ENCODE measurements at places on chromosomes 2 and 18.
A peak's percentile ranks its signal among the peaks of the same experiment; 100 is the strongest.

- DNase-seq, result no peak
These were observed 57.2 kb downstream of the LBH start for GRCh38 chr2:30288561-30288960.

DNA sequence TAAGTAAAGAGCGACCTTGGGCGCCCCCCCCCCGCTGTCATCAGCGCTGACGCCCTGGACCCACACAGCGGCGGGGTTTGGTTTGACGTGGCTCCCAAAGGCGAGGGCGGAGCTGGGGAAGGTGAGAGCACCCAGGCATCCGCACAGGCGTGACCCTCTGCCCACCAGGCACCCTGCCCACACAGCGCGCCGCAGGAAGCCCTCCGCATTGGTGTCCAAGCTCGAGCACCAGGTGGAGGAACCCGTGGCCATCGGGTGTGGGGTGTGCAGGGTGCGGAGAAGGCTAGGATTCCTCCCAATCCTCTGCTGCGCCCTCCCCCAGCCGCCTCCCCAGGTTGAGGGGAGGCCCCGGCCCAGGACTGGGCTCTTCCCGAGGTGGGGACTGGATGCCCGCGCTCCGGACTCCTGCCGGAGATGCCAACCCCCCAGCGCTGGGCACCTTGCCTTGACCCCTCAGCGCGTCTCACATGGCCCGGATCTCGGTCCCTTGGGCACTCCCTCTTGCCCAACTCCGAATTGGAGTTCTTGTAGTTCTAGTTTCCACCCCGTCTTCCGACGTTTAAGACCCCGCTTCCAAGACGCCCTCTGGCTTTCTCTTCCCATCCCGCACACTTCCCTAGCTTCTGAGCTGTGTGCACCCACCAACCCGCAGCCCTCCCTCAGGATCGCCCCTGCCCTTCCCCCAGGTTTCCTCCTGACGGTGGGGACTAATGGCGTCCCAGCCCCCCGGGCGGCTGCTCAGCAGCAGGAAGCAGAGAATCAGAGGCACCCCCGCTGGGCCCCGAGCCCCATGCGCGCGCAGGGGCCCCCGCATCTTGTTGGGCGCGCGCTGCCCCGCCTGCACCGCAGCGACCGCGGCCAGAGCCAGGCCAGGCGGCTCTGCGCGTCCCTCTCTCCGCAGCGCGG lies 25.9 kb upstream of the RESP18 start:
- DNase-seq, result no peak

- no peak for DNase-seq
These were observed 11.5 kb downstream of the CATIP start for GRCh38 chr2:218368150-218368528.

DNA sequence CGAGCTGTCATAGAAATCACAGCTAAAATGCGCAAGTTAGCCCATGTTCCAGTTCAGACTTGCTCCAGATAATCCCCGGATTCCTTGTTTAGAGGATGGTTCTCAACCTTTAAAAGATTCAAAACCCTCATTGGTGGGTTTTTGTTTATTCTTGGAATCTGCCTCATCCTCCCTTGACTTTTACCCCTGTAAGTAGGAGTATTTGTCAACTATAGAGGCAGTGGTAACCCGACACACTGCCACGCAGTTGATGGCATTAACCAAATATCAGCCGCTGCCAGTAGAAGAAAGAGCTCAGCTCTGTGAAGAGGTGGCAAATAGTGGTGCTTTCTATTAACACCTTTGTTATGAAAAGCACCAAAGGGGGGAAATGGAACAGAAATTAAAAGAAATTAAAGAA lies 40.4 kb upstream of the SELENOI start:
- no peak for DNase-seq

DNA sequence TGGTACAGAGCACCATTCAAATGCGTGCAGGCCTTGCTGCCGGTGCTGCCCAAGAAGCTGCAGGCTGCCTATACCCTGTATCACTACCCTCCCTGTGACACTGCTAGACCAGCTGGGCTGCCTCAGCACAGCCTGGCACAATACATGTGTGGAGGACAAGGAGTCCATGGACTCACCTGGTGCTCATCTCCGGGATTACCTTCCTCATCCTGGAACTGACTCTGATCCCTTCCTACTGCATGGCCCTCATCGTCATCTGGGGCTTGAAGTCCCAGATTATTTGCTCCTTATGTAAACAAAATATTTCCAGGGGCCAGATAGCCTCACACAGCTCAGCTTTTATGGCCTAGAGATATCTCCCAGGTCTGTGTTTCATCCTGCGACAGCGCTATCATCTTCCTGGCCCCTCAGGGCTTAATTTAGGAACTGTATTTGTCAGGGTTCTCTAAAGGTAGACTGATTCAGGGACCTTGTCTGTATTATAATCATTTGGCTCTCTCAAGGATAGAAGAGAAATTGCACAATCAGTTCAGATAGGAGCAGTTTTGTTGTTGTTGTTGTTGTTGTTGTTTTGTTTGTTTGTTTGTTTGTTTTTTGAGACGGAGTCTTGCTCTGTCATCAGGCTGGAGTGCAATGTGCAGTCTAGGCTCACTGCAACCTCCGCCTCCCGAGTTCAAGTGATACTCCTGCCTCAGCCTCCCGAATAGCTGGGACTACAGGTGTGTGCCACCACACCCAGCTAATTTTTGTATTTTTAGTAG lies 42.9 kb downstream of the WDR75 start:
- DNase-seq, result no peak

GRCh38 chr18:371609-371982 lies 103.7 kb upstream of the THOC1 start:
- DNase-seq, result no peak

- DNase-seq, result no peak
These were observed 245.3 kb downstream of the STK39 start for GRCh38 chr2:168002021-168002553.

- DNase-seq, result peak; percentile 12
These were observed 200.6 kb downstream of the PPP1R1C start for GRCh38 chr2:182186132-182186735.

DNA sequence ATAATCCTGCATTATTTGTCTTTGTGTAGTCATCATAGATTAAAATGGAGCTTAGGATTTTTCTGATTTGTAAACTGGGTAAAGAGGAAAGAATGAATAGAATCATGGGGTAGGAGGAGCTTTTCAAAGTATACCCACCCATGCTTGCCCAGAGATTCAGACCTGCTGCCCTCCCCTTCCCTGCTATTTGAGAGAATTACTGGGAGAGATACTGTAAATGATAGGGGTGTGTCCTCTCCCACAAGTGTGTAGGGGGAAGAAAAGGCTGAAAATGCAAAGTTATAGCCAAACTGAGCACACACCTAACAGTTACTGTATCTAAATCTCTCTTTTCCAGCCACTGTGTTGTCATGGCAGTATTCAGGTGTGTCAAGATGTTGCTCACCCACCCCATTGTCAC lies 21.5 kb upstream of the DYNC2LI1 start:
- DNase-seq, result no peak

DNA sequence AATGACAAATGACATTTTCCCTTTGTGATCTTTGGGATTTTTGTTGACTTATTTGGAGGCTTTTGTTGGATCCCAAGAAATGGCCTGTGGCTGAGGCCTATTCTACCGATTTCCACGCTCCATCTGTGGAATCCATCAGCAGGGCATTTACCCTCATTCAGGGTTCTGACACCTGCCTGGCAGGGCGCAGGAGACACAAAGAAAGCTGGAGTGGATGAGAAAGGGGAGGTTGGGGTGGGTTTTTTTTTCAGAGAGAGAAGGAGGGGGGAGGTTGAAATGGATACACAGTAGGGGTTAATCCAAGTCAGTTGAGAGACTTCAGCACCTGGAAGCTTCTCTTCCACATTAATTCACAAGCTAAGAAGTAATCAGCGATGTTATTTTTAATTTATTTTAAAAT lies 59.7 kb downstream of the PAX3 start:
- DNase-seq, result no peak

DNA sequence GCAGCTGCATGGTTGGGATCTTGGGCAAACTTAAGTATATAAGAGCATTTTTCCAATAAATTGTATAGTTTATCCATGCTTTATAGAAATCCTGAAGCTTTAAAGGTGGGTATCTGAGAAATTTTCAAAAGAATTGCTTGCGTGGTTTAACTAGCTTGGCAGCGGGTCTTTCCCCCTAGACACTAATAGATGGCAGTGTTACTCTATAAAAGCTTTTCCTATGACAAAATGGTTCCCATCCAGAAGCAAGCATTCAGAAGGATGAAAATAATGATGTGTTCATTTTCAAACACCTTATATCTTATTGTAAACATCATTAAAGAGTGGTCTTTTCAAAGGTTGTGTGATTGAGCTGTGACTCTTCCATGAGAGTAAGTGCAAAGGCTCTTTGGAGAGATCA lies 45.9 kb downstream of the KDM3A start:
- DNase-seq, result no peak

- DNase-seq, result no peak
These were observed 423.4 kb upstream of the ID2 start for GRCh38 chr2:8258406-8258805.

DNA sequence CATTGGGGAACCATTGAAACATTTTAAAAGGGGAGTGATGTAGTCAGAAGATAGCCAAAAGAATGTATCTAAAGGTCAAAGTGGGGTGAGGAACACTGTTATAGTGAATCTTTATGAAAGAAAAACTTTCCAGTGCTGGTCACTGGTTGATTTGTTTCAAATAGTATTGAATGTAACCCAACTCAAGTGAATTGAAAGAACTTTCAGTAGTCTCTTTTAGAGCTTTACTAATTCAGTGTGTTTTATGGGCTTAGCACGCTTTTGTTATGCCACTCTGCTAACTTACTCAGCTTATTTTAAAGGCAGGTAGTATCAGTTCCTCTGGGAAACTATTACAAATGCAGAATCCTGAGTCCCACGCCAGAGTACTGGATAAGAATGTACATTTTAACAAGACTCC lies 57.3 kb downstream of the GTF2A1L start:
- DNase-seq, result no peak

DNA sequence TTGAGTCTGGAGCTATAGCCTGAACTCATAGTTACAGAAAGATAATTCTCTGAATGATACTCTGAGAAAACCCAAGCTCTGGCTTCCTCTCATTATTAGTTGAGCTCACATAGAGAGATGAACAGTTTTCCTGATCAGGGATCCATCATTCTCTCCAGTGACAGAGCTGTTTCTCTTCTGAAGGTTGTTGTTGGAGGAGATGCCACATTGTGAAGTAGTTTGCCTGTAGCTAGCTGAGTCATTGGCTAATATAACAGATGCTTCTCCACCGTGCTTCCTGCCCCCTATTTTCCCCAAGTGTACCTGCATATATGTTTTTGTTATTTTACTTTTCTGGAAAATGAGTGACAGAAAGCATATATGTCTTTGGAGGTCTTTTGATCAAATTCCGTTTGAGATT lies 64.6 kb downstream of the OSBPL6 start:
- no peak for DNase-seq

DNA sequence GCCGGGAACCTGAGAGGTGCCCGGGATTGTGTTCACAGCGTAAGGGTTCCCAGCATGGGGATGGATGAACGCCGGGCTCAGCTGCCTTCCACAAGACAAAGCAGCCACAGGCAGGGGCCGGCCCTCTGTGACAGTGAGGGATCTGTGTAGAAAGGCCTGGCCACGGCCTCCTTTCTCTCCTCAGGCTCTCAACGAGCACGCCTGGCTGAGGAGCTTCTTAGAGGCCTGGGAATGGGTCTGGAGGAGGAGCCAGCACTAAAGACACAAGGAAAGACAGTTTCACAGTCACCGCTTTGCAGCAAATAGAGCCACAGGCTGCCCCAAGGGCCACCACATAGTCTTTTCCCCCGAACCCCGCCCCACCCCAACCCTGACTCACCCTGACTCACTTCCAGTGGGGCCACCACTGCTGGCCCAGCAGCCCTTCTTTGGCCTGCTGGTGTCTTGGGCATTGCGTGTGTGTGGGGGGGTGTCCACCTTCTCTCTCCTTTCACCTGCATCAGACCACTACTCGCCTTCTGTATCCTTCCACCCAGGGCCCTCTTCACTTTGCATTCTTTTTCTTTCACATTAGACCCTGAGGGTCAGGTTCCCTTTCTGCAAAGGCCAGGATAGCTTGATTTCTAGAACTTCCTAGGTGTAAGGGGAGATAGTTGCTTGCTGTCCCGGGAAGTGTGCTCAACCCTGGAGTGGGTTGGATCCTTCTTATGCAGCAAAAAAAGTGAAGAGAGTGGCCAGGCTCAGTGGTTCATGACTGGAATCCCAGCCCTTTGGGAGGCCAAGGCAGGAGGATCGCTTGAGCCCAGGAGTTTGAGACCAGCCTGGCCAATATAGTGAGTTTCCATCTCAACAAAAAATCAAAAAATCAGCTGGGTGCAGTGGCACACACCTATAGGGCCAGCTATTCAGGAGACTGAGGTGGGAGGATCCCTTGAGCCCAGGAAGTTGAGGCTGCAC lies 19.3 kb upstream of the HPCAL1 start:
- DNase-seq, result no peak

- peak; percentile 54 for DNase-seq
These were observed 76.1 kb upstream of the PMAIP1 start for GRCh38 chr18:59823596-59824195.

DNA sequence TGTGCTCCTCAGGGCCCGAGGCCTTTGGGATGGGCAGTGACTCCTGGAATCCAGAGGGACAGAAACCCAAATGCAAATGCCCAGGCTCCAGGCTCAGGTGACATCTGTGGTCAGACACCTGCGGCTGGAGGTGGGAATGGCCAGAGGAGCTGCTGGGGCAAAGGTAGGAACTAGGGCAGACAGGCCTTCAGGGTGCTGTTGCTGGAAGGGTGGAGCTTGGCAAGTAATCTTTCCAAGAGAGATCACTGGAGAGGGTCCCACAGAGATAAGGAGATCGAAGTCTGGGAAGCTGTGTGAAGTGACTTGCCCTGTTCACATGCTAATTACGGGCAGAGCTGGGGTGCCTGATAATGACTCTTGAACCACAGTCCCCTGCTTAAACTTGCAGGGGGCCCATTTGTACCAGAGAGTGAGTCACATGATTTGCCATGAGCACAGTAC lies 82.4 kb downstream of the ACAA2 start:
- no peak for DNase-seq

GRCh38 chr2:79512442-79513401 lies at the start of gene CTNNA2:
TSS of gene CTNNA2 (plus strand) at chr2:79513051.
- DNase-seq, result peak; percentile 90

DNA sequence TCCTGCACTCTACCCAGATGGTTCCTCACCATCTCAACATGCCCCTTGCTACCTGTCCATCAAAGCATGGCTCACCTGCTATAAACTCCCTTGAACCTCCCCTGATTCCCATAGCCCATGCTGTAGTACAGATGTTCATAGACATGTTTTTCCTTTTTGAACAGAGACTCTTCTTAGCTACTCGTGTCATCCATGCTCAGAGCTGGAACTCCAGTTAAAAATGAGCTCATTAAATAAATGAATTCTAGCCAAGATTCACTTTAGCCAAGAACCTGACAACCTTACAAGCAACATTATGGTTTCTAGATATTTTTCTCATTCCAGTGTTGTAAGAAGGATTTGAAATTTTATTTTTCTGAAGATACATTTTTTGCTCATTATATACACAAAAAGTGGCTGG lies 65.0 kb downstream of the SCG2 start:
- DNase-seq, result no peak

- DNase-seq, result no peak
These were observed 124.4 kb downstream of the FBXO15 start for GRCh38 chr18:74023220-74023619.

DNA sequence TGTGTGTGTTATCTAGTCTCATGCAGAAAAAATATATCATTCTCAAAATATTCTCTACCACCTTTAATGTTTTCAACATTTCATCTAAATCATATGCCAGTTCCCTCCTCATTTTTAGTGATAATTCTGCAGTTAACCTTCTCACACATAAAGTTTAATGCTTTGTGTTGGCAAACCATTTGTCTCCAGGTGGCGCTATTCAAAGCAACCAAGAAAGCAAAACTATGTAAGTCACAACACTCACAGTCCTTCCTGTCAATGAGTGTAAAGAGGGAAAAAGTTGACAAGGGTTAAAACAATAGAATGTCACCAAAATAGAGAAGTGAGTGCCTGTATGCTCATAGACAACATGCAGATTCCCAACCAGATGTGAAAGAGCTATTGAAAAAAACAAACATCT lies 961.6 kb upstream of the LRRTM1 start:
- DNase-seq, result no peak
